AG10803 (cell line): ENCODE measurements at places on chromosomes 1 and 21.

DNA sequence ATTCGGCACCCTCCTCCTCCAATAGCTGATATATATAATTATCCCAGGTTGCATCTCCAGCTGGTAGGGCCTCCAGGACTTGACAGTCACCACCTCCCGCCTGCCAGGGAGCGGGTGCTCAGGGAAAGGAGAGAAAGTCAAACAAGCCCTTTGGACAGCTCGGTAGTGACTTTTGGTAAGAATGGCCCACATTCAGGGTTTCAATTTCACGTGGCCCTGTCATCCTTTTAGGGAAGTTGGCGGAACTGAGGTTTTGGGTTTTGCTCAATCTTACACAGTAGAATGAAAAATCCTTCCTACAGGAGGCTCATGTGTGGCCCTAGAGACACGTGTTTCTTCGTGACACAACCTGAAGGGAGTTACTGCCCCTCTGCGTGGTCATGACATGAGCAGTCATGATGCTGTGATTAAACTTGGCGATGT, 44.2 kb downstream of the CAPN8 start:
- DNase-seq, result no peak

DNA sequence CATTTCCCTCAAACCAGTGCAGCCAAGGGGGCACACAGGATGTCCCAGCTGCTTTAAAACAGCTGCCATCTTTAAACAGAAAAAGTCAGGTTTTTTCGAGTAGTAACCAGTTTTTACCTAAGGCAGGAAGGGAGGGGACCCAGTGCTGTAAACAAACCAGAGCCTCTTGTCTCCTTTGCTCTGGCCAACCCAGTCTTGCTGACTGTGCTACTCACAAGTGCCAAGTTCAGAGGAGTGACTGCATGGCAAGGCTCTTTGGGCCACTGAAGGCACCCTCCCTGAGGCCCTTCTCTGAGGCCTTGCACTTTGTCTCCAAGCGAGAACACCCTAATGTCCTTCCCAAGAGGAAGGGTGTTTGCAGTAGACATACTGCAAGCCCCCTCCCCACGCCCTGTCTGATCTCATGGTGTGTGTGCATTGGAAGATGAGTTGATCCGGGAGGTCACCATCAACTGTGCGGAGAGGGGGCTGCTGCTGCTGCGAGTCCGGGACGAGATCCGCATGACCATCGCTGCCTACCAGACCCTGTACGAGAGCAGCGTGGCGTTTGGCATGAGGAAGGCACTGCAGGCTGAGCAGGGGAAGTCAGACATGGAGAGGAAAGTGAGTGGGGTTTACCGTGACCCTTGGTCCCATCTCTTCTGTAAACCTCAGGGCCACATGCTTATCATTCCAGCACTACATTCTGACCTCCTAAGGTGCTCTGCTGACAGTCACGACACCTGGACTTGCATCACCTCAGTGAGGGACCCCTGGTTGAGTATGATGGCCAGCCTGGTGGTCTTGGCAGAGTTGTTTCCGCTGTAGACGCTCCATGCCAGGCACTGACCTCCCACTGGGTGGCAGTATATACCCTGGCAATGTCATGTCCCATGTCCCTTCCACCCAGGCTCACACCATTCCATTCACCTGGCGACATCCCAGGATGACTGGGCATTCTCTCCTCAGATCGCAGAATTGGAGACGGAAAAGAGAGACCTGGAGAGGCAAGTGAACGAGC, 4.7 kb downstream of the DNALI1 start:
- peak; percentile 46 for DNase-seq

- DNase-seq, result no peak
These were observed 585 bp upstream of the GLRX2 start for GRCh38 chr1:193105821-193106177.

DNA sequence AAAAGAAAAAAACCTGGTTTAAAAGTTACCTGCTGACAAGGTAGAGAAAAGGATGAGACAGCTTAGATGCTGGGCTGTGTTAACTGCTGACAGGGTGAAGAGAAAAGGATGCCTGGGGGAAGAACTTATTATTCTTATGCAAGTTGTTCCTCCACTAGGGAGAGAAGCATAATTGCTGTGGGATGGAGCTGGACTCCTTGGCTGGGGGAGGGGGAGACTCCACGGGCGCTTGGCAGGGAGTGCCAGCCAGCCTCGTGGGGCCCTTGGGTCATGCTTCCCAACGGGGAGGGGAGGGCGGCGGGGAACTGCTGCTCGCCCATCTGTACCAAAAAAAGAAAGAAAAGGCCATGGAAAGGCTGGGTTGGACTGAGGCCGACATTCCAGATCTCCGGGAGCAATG, 47.2 kb downstream of the SYCP1 start:
- DNase-seq, result no peak

DNA sequence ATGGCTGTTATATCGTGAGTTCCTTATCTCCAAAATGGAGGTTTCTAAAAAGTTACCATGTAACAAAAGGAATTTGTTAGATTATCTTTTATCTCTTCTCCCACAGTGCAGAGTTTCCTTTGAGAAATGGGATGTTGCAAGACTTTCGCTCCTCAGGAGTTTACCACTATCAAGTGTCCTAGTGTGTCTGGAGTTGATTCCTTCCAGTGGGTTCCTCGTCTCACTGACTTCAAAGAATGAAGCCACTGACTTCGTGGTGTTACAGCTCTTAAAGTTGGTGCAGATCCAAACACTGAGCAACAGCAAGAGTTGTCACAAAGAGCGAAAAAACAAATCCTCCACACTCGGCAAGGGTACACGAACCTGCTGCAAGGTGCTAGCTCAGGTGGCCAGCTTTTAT, 37.0 kb downstream of the SPAG17 start:
- DNase-seq, result peak; percentile 23

GRCh38 chr1:234372011-234372757, 1.1 kb upstream of the COA6 start:
- DNase-seq, result no peak

DNA sequence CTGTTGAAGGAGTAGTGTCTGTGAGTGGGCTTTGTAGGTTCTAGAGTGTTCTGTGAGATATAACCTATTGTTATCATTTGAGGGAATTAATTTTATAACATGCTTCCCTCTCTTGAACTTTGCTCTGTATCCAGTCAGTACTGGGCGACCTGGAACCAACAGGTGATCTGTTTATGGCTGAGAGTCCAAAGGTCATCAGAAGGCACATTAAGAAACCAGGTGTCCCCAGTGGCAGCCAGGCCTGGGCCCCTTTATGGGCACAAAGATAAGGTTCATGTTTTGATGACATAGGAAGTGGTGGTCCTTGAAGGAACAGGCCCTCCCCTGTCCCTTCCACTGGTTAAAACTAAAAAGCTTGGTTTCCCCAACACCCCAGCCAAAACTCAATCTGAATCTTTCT, 61.1 kb downstream of the FHAD1 start:
- no peak for DNase-seq

GRCh38 chr1:114032271-114033215, 53.3 kb downstream of the OLFML3 start:
- peak; percentile 72 for DNase-seq

GRCh38 chr1:12851779-12852178, 3.3 kb upstream of the HNRNPCL1 start:
- DNase-seq, result peak; percentile 31

DNA sequence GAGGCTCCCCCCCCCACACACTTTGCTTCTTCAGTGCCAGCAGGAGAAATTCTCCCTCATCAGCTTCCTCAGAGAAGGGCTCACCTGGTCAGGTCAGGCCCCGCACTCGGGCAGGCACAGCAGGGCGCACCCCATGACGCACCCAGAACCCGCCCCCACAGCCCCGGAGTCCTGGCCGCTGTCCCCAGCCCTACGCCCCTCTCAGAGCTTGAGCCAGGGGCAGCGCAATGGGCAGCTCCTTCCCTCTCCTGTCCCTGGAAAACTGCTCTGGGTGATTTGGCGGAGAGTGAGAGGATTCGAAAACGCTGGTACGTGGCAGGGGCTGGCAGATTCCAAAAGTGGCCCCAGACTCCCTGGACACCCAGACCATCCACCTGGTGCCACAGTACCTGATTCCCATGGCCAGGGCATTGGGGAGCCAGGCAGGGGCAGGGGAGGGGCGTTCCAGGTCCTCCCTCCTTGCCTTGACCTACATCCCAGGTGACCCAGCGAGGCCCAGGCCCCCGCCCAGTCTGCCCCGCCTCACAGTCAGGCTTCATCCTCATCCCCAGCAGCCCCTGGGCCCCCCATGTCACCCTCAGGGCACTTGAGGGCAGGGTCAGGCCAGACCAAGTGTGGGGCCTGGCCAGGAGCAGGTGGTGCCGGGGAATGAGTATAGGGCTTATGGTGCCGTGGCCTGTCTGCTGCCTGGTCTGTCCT, 23.7 kb downstream of the RRP1 start:
- no peak for DNase-seq
